SK-N-MC (cell line): ENCODE measurements at places on chromosomes 3 and 15.

DNA sequence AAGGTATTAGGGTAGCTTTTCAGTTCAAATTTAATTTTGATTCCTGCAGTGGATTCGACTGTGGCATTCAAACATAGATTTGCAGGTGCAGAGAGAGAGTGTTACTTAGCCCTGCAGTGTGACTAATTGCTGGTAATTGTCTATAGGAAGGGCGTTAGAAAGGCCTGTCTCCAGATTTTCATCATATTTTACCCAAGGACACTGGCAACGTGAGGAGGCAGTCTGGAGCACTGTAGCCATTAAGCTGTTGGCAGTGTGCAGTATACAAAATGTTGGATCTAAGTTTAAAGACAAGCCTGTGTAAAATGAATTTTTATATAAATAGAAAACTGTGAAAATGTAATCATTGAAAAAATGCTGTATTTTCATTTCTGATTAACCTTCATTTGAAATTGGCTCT lies 342.9 kb downstream of the CNTN4 start:
- DNase-seq: no peak

- DNase-seq: no peak
Measured at GRCh38 chr3:63832395-63832794, 13.3 kb downstream of the C3orf49 start.

DNA sequence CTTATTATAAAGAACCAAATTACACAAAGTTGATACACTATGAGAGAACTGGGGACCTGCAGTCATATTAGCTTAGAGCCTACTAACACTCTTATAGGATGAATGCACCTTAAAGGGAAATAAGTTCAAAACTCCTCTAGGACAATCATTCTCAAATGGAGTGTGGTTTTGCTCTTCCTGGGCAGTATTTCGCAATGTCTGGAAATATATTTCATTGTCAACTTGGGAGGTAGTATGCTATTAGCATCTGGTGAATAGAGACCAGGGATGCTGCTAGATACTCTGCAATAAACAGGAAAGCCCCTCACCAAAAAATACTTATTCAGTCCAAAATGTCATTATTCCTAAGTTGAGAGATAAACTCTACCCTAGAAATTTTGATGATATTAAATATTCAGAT lies 451.4 kb upstream of the ARPP21 start:
- no peak for DNase-seq

DNA sequence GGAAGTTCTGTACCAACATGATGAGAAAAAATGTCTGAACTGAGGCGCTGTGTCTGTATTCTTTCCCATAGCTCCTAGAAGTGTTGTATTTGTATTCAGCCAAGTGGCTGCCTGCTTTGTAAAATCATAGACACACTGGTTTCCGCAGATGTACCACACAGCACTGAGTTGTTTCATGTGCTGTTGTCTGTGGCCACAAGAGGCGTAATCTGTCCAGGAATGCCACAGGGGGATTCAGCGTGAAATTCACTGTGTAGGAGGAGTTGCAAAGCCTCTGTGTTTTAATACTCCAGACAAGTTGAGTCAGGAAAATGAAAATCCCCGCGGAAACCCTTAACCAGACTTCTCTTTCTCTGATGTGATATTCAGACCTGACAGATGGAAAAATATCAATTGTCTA lies 462.2 kb downstream of the NSUN3 start:
- DNase-seq: no peak

- DNase-seq: no peak
Measured at GRCh38 chr15:101451846-101452245, 37.7 kb downstream of the PCSK6 start.

DNA sequence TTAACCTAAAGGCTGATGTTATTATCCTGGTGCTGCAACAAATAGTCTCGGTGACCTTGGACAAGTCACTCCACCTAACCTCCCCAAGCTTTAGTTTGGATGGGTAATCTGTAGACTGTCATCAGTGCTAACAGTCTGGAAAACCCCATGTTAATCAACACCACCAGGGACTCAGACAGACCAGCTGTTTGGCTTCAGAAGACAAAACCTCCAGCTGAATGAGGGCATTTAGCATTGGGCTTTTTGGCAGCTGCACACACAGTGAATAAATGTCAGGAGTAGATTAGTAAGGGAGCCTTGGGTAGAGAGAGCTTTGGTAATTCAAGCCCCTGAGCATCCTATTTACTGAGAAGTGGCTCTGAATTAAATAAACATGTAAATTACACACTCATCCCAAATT lies 24.9 kb upstream of the C3orf80 start:
- DNase-seq: no peak

- no peak for DNase-seq
Measured at GRCh38 chr3:57226176-57226575, 1.4 kb upstream of the APPL1 start.

DNA sequence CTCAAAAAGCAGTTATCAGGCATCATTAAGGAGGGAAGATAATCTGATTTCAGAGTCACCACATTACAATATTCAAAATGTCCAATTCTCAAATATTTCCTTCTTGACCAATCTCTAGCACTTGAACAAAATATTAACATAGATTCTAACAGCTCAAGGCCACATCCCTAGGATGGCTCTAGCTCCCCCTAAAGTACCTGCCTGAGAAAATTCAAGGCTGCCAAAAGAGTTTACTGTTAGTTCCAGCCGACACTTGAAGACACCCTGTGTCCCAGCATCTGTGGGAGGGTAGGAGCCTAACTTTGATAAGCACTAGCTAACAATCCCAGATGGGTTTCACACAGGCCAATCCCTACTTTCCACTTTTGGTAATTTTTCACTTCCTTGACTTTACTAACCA lies 10.4 kb downstream of the NSMCE3 start:
- no peak for DNase-seq

- no peak for DNase-seq
Measured at GRCh38 chr3:177133860-177134815, 63.1 kb downstream of the TBL1XR1 start.

DNA sequence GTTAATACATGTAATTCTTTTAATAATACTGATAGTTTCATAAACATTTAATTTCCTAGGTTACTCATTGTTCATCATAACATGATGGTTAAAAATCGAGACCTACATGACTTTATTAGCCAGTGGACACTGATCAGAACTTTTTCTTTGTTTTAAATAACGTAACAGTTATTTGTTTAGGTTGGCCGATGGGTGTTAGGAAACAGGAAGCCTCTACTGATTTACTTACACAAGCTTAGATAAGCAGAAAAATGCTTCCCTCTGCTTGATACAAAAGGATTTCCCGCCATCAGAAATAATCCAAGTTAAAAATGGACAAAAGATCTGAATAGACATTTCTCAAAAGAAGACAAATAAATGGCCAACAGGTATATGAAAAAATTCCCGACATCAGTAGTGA lies 16.6 kb upstream of the APH1B start:
- no peak for DNase-seq

DNA sequence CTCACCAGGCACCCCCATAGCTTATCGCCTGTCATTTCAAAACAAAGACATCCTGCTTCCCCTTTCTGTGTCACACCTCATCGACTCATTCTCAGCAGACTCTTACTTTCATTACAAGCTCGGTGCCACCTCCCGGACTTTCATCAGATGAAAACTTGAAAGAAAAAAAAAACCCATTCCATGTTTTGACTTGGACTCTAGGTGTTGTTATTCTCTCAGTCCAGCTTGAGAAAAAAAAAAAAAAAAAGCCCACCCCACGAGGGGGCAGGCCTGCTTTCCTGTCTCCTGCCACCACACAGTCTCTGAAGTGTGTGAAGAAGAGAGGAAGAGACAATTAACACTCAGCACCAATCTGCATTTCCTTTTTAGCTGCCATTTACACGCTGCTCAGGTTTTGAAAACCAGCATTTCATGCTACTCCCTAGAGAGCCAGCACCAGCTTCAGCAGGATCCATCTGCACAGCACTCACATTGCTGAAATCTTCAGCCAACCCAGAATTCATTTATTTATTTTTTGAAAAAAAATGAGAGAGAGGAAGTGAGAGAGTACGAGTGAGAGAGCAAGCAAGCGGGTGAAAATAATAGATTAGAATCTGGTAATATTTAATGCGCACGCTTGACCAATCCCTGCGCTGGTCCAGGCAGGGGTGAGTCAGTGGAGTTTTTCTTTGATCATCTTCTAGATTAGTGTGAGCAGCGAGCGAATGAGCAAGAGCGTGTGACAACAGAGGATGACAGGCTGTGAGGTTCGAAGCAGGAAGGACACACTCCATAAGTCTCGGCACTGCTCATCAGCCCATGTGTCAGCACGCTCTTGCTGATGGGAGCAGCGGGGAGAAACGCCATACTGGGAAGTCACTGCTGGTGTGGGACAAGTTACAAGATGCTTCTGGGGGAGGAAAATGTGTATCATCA lies 23.5 kb downstream of the ZNF80 start:
- DNase-seq: no peak

- DNase-seq: no peak
Measured at GRCh38 chr15:76065245-76065644, 5.5 kb downstream of the TMEM266 start.

GRCh38 chr3:182812123-182812522 lies 18.8 kb downstream of the ATP11B start:
- no peak for DNase-seq
